Left colon (tissue), 2 donors: ENCODE measurements at places on chromosomes 13 and 19. TPM values are rescaled to one million over a fixed set of nuclear protein-coding genes. Genes with fewer than 3 reads are reported as not detected.

DNA sequence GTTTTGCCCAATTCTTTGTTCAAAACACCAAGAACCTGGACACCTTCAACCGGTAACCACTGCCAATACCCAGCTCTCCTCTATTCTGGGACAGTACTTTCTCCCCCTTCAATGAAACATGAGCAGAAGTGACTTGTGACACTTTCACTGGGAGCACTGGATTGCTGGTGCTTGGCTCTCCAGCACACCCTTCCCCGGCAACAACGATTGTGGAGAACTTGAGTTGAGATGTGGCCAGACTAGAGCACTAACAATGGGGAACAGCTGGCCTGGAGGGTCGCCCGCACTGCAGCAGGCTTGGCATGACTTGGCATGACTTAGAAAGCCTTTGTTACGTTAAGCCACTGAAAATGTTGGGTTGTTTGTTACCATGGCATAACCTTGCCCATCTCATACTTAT, 7.5 kb upstream of the B3GLCT start:
- DNase-seq: no peak

DNA sequence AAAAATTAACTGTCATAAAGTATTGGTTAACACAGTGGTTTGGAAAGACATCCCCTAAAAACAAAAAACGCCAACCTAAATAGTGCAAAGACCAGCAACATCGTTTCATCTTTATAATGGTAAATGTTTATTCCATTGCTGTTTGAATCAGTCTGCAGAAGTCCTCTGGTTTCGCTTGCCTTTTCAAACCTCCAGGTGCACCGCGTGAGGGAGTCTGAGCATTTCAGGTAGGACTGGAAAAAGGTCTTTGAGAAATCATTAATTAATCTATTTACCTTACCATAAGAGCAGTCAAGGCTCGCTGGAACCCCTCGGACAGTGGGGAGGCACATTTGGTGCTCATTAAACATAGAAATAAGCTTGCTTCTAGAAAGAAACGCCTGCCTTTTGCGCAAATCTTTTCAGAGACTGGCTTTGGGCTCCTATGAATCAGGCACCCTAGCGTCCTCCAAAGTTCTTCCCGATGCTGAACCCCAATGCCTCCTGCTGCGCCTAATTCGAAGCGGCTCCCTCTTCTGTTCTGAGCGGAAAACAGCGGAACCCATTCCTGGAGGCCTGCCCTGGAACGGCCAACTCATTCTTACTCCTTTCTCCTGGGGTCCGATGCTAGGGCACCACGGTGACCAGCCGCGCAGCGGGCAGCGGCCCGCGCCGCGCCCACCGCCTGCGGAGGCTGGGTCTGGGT, 951 bp upstream of the MTUS2 start:
- peak; percentile 3 for DNase-seq

DNA sequence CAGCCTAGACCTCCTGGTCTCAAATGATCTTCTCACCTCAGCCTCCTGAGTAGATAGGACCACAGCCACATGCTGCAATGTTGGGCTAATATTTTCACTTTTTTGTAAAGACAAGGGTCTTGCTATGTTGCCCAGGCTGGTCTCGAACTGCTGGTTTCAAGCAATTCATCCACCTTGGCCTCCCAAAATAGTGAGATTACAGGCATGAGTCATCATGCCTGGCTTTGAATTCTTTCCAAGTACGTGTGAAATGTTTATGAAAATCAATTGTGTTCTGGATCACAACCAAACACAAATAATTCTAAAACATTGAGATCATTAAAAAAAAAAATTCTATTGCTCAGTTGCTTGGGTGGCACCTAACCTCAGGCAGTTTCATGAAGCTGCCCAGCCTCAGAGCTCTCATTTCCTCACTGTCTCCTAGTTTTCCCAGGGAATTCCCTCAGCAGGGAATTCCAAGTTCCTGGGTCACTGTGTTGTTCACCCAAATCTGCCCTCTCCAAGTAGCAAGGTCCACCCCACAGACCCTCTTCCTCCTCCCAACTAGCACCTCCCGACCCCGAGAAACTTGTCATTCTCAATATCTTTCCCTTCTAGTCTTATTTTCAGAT, 44.8 kb downstream of the ING1 start:
- no peak for DNase-seq

- no peak for DNase-seq
Measured at GRCh38 chr13:49165798-49166752, 54.1 kb upstream of the MLNR start.

DNA sequence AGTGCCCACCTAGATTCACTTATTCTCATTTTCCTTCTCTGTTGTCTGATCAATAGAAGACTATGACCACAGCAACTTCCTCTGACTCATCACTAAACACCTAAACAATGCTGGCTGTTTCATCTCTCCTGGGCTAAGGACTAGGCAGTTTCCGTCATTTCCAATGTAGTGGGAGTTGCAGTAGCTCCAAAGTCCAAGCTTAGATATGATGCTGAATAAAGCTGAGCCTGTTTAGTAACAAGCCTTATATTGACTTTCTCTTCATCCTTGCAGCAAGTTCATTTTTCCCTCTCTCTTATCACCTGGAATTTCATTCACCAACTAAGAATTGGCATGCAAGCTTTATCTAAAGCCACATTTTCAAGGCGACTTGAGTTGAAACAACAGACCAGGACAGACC, 53.5 kb upstream of the PCDH9 start:
- DNase-seq: no peak

DNA sequence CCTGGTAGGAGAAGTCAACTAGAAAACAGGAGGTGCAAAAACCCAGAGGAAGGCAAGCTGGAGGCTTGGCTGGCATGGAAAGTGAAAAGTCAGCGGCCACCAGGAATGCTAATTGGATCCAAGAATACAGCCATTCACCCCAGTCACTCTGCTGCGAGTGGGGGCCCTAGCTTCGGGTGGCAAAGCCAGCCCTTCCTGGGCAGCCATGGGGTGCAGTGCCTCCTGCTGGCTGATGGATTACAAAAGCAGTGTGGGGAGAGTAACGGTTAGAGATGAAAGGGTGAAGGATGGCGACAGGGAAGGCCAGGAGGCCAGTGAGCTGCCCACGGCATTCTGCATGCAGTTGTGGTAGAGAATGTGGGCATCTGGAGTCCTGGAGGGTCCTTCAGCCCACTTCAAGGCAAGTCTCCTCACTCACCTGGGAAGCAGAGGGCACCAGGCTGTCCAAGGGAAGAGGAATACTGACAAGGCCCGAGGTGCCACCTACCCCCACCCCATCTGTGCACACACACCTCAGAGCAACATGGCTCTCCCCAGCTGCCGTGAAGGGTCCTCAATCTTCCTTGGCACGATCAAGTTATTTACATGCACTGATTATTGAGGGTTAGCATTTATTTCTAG, 20.3 kb upstream of the EPHX3 start:
- DNase-seq: no peak

- DNase-seq: no peak
Measured at GRCh38 chr13:51589793-51590192, 5.5 kb downstream of the WDFY2 start.

CD70 gene
- total RNA-seq: 0.64 TPM

SHISA2 gene
- 0.31 TPM for total RNA-seq

CD22 gene
- total RNA-seq: 3.2 TPM

PSG11 gene
- not detected for total RNA-seq

CGB8 gene
- not detected for total RNA-seq

NKPD1 gene
- 0.15 TPM for total RNA-seq
